ENCODE measurements at places on chromosomes 2 and 18.

GRCh38 chr2:223944166-223944702 lies 901 bp downstream of the WDFY1 start:
- DNase-seq: no peak

DNA sequence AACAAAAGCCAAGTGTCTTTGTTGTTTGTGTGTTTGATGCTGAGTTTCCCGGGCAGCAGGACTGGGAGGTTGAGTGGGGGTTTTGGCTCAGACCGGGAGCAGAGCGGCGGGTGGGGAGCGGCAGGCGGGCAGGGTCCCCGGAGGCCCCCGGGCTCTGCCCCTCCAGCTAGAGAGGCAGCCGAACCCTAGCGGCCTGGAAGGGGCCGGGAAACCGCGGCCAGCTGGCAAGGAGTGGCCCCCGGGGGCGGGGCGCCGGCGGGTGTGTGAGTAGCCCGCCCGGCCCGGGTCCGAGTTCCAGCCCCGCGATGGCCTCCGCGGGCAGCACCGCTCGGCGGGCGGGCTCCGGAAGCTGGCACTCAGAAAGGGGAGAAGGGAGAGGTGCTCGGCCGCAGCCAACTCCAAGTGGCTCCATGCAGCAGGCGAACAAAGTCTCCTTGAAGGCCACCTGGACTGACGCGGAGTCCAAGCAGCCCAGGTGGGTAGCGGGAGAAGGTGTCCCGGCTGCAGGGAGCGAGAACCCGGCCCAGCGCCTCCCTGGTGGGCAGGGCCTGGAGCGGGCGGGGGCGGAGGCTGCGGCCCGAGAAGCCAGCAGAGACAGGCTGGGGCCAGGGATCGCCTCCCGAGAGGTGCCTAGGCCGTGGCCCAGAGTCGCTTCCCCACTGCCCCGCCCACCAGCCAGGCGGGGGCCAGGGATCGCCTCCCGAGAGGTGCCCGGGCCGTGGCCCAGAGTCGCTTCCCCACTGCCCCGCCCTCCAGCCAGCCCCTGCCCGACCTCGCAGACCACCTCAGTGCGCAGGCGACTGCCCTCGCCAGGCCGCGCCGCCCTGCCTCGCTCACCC lies at the start of gene ANKRD53:
ANKRD53 (plus strand) TSS at position 290 of the 839 bp plus-strand sequence; CDS start at position 306, 16 bp downstream.
- DNase-seq: no peak

DNA sequence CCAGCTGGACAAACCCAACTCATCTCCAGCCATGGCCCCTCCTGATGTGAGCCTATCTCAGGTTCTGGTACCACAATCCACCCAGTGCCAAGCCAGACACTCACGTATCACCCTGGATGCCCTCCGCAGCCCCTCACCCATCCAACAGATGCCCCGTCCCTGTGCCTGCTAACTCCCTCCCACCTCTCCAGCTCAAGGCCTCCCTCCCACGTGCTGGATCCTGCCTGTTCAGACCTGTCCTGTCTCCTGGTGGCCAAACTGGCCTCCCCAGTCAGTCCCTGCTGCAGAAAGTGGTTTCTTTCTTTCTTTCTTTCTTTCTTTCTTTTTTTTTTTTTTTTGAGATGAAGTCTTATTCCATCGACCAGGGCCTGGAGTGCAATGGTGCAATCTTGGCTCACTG lies 86.2 kb downstream of the RRM2 start:
- DNase-seq: no peak

- DNase-seq: no peak
Observed at GRCh38 chr2:212911011-212911410, 240.4 kb downstream of the IKZF2 start.

DNA sequence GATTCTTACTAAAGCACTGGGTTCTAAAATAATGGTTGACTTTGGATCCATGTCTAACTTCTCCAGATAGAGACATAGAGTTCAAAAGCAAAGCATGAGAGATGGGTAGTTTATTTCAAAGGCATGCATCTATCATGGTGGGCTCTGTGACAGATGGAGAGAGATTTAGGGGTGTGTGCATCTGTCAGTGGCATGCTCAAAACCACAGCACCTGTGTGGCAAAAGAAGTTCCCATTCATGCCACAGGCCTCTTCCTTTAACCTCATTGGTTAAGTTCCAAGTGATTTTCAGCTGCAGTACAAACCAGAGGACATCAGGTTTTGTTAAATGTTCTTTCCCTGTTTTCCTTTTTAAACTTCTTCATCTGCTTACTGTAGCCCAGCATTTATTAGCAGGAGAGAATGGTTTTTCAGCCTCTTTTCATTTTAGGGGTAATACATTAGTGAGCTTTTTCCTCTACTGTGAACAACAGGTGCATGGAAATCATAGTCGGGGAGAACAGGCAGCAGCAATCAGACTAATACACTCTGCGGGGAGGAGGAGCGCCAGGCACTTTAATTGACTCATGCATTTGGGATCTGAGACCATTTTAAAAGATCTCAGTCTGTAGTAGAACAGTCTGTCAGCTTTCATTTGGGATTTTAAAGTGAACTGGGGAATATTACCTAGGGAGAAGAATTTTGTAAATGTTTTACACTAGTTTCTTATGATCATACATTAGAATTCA lies 52.4 kb upstream of the UPP2 start:
- DNase-seq: no peak

GRCh38 chr2:67716895-67717396 lies 319.8 kb downstream of the ETAA1 start:
- no peak for DNase-seq

Data from cortex of kidney (tissue), 1 donor.